IPS DF 19.7 (cell line): ENCODE measurements at places on chromosomes 1 and 21.

DNA sequence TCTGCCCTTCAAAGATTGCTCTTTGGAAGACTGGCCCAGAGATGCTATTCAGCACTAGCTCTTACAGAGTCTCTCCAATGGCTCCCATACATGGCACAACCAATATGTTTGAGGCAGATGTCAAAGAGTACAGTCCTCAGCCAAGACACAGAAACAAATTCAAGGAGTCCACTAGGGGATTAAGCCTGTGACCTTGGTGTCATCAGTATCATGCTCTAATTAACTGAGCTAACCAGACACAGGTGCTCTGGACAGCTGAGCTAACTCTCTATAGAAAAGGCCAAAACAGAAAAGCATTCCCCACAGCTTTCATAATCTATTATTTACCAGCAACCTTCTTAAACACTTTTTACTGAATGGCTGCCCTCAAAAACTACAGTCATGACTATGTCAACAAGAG lies 666.0 kb upstream of the PLXNA2 start:
- DNase-seq, result no peak

DNA sequence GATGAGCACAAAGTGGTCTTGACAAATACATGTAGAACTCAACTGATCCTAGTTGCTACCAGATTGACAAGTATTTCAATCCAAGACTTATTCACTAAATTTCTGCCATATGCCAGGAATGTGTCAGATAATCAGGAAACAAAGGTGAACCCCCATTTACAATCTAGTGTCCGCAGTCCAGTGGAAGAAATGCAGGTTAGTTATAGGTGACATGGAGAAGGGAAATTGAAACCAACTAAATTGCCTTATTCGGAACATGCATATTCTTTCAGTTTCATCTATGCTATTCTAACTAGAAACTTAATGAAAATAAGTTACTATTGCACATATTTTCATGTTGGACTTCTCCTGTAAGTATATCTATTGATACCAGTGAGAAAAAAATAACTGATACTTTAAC lies 209.4 kb downstream of the COL24A1 start:
- no peak for DNase-seq

DNA sequence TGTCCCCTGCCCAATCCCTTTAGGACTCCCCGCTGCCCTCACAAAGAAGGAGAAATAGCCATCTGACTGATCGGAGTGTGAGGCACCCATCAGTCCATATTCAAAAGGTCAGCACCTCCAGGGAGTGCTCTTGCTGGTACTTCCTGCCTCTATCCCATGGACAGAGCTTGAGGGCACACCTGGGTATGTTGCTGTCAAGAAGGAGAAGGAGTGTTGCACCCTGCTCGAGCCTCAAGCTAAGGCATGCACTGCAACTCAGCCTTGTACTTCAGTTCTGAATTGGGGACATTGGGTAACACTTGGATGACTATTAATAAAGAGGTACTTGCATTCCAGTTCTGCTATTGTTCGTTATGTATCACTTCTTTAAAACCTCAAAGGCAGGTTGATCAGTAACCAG lies 190.3 kb upstream of the ZC3H12A start:
- DNase-seq, result no peak

DNA sequence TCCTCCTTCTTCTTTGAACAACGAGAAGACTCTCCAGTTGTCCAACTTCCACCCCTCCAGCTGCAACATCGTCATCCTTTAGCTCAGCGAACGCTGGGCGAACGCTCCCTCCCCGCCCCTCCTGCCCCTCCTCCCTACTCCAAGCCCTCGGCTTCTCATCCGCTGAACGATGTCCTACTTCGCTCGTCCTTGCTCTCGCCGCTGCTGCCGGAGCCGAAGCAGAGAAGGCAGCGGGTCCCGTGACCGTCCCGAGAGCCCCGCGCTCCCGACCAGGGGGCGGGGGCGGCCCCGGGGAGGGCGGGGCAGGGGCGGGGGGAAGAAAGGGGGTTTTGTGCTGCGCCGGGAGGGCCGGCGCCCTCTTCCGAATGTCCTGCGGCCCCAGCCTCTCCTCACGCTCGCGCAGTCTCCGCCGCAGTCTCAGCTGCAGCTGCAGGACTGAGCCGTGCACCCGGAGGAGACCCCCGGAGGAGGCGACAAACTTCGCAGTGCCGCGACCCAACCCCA lies at the start of gene BCAN:
Gene BCAN (plus strand): TSS at position 357 of the 504 bp plus-strand sequence. CDS start 3,938 bp downstream, outside the sequence.
- no peak for DNase-seq

DNA sequence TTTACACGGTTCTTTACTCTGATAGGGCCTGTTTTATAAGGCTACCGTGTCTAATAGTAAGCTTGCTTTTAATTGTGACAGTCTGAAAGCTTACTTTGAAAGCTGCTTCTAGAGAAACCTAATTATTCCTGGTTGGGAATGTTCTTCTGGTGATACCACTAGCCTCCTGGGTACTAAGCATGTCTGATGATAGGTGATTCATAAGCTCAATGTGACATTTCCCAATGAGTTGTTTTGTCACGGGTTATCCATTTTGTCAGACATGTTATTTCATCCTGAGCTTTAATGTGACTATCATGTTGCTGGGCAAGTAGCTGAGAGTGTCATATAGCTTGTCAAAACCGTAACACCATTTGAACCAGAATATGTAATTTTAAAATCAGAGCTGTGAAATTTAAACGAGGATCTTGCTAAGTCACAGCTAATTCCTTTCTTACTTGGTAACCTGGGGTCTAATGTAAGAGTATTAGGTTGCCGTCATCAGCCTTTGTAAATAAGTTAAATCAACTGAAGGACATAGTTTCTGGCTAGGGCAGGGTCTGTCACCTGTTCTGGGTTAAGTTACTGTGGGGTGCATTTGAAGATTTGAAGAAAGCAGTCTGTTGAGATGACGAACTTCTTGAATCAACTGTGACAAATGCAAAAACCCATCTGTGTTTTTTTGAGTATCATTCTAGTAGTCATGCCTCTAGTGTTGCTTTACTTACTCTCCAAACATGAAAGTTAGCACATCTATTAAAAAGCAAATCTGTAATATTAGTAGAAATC lies 529.2 kb downstream of the USP25 start:
- no peak for DNase-seq

GRCh38 chr1:43565600-43566360 lies 35.1 kb downstream of the PTPRF start:
- DNase-seq, result no peak

DNA sequence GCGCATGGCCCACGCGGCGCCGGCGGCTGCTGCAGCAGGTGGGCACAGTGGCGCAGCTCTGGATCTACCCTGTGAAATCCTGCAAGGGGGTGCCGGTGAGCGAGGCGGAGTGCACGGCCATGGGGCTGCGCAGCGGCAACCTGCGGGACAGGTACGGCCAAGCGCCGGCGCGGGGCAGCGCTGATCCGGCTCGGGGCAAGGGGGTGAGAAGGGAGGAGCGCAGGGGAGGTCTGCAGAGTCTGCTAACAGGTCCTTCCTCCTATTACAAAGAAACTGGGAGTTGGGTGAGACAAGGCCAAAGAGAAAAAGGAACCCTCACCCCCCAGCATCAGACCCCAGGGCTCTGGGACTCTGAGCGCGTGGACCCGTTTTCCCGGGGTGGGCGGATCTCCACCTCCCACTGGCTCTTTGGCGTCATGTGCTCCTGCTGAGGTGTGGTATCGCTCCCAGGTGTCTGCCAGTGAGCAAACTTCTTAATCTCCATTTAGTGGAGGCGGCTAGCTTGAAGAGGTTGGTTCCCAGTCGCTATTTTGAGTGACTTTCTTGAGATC lies 431 bp downstream of the MTARC1 start:
- no peak for DNase-seq

DNA sequence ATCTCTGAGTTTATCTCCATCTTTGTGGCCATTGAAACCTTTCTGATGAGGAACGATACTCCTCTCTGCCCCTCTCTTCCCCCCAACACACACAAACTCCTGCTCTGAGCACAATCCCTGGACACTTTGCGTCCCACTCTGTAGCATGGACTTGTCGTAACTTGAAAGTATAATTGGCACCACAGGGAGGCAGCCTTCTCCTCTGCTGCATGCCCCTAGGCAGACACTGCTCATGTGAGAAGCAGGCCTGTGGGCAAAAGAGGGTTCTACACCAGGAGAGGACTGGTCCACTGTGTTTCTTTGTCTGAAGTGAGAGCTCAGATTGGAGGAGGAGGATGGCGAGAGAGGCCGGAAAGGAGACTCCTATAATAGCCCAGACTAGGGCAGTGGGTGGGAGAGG lies 3.8 kb upstream of the PARS2 start:
- no peak for DNase-seq

- DNase-seq, result no peak
Measured at GRCh38 chr1:215557992-215558626, 9.0 kb upstream of the KCTD3 start.

DNA sequence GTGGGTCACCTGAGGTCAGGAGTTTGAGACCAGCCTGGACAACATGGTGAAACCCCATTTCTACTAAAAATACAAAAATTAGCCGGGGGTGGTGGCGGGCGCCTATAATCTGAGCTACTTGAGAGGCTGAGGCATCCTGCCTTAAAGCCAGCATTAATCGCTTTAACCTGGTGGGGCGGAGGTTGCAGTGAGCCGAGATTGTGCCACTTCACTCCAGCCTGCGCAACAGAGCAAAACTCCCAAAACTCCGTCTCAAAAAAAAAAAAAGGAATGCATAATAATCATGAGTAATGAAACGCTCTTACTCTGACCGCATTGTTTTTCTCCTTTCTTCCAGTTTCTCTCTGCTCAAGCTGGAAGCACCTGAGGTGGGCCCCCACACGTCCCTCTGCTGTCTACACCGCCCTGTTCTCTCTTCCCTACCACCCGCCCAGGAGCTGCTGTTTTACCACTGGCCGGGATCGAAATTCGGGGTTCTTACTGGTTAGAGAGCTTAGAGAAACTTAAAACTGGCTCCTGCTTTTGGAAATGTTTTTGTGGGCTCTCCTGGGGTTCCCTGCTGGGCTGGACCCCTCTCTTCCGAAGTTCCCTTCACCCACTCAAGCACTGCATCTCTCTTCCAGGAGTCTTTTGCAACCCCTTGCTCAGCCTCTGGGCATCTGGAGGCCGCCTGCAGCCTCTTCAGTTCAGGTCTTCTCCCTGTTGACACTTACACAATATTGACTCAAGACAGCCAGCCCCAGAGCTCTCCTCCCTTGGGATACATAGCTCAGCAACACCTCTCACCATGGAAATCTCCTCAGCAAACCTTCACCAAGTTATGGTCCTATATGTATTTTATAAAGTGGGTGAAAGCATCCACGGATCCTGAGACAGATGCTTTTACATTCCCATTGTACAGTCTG lies 62.5 kb downstream of the FAM163A start:
- no peak for DNase-seq

- DNase-seq, result no peak
Measured at GRCh38 chr1:162954824-162955223, 93.8 kb upstream of the CCDC190 start.

- no peak for DNase-seq
Measured at GRCh38 chr1:30312226-30312625, 411.2 kb downstream of the MATN1 start.

DNA sequence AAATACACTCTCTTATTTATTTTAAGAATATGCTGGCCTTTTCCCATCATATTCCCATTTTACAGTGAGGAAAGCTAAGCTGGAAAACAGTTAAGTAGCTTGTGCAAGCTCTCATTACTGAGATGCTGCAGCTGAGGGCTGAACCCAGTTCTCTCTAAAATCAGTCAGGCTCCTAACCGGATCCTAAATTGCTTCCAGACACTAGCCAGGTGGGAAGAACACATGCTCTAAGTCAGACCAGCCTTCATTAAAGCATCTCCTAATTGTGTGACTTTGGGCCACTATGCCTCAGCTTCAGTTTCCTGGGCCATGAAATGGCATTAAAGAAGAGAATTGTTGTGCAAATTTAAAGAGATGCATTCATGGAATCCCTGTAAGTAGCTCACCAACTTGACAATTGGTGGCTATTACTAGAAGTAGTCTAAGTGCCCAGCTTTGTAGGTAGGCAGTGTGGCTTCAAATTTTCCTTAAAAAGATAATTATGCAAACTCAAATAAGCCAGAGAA lies 228.4 kb downstream of the DAB1 start:
- no peak for DNase-seq

DNA sequence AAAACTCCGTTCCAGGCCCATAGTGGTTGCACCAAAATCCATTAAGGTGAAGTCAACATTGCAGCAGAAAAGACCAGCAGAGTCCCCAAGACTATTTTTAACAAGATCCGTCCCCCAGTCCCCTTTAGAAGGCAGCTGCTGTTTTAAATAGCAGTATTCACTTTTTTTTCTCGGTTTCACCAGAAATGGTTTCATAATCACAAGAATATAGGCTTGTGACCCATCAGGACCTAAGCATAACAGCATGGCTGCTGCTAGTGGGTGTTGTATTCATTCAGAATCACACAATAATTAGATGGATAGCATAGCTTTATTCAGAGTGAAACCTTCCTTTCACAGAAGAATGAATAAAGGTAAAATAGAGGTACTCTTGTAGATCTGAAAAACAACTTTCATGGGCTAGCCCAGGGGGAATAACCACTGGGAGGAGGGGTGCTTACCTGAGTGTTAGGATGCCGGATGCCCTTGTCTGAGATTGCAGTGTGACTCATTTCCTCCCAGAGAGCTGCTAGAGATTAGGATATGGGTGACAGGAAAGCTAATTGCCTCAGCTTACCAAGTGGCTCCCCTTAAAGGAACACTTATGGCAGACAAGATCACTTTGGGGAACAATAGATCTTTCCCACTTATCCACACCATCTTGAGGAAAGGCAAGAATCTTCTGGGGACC lies 35.0 kb downstream of the ACKR1 start:
- DNase-seq, result no peak

DNA sequence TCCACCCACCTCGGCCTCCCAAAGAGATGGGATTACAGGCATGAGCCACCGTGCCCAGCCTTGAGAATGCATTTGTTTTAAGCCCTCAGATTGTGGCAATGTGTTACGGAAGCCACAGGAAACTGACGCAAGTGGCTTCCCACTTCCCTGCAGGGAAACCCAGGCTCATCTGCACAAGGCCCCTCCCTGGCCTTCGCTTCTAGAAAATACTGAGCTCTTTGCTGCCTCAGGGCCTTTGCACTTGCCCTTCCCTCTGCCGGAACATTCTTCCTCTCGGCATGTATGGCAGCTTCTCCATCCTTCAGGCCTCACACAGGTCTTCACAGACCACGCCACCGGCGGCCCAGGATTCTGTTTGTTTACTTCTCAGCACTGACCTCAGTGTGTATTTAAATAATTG lies 137.0 kb upstream of the TMEM51 start:
- DNase-seq, result no peak

DNA sequence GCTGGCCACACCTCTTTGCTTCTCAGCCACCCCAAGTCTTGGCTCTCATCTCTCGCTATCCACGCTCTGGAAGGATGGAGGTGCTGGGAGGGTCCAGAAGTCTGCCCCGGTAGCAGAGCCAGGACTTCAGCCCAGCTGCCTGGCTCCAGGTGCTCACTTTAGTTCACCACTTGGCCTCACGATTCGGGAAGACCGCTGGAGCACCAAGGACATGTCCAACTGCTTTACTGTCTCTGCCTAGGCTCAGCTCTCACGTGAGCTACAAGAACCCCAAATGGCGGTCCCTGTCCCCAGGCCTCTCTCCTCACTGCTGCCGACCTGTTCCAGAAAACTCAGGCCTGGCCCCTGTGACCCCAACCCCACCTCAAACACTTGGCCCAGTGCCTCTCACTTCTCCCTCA lies 3.4 kb downstream of the TRIM11 start:
- no peak for DNase-seq

- DNase-seq, result no peak
Measured at GRCh38 chr1:19433719-19433998, 51.7 kb downstream of the CAPZB start.

GRCh38 chr1:113197719-113198330 lies 124.8 kb downstream of the LRIG2 start:
- no peak for DNase-seq

- DNase-seq, result no peak
Measured at GRCh38 chr1:167544447-167545093, 9.0 kb downstream of the CREG1 start.
